Right ventricle myocardium inferior (tissue), 1 donor: ENCODE measurements at places on chromosomes 3 and 15. TPM values are rescaled to one million over a fixed set of nuclear protein-coding genes. Genes with fewer than 3 reads are reported as not detected.

- DNase-seq, result no peak
Observed at GRCh38 chr15:68411343-68411675, 20.7 kb downstream of the ITGA11 start.

The CDCP1 gene
- 0.32 TPM for total RNA-seq

The ZNF860 gene
- 0.27 TPM for total RNA-seq

DNA sequence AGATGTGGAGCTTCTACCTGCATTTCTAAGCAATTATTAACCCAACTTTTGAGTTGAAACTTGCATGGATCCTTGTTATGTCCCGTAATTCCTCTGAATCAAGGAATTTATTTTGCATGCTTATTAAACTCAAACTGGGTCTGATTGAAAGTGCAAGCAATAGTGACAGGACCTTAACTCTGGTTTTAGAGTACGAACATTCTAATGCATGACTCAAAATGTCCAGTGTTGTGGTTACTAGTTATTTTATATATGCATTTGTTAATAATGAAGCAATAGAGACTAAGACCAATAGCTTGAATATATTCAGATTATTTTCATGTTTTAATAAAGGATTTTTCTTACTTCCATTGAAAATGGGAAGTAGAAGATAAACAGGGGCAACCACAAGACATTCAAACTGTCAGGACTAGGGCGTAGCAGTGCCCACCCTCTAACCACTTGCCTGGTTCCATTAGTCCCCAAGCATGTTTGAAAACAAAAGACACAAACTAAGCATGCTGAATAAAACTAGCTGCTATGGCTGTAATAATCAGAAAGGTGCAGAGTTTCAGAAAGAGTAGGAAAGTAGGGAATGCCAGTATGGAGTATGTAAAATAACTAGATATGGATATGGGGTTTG, 28.1 kb downstream of the OIP5 start:
- no peak for DNase-seq

The EDC3 gene
- 13.5 TPM for total RNA-seq

The TMEM158 gene
- 0.60 TPM for total RNA-seq

- DNase-seq, result no peak
Observed at GRCh38 chr15:85324202-85324601, 56.2 kb upstream of the AKAP13 start.
